Activated T-helper 17 cell treated with anti-CD3 and anti-CD28 coated beads, Interleukin-2, amount 50 U/mL, for 72 hours (primary cell): ENCODE measurements at places on chromosomes 2 and 18.

DNA sequence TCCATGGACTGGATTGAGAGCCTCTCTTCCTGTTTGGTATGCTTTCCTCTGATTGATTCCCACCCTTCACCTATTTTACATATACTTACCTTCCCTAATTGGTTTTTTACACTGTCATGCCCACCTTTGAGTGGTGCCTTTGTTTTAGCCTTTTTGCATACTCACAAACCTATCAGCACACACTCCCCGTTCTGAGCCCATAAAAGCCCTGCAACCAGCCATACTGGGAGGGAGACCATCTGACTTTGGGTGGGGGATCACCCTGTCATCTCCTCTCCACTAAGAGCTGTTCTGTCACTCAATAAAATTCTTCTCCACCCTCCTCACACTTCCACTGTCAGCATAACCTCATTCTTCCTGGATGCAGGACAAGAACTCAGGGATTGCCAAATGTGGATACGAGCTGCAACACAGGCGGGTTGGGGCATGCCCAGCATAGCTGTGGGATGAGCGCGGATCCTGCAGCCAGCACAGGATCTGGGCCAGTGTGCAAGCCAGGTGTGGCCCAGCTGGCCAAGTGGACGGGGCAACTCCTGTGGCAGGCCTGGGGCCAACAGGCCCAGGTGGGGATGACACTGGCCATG, 9.4 kb upstream of the MOB1A start:
- ATAC-seq: no peak

DNA sequence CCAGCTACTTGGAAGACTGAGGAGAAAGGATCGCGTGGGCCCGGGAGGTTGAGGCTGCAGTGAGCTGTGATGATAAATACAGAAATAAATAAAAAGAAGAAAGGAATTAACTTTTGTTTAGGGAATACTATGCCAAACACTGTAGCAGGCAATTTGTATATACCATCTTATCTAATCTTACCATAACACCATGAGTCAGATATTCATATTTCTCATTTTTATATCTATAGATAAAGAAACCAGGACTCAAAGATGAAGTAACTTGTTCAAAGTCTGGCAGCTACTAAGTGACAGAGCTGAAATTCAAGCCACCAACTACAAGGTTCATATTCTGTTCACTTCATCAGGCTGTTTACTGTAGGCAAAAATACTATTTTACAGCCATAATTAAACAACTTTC, 119.2 kb upstream of the SLC39A10 start:
- ATAC-seq: no peak

DNA sequence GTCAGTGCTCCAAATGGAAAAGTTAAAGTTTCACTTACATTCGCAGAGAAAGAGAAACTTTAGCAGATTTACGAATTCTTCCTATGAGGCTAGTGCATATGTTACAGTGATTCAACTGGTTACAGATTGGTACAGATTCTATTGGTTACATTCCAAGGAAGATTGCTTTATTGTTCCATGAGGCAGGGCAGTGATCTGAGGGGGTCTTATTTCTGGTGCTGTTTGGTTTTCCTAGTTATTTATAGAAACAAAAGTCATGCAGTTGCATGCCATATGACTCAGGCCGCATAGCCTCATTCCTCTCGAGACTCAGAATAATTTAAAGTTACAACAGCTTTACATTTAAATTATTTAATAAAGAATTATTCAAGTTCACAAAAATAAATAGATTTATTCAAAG, 385.4 kb upstream of the SYT4 start:
- no peak for ATAC-seq

- ATAC-seq: no peak
Observed at GRCh38 chr2:218569661-218570500, 1.2 kb downstream of the CNOT9 start.

GRCh38 chr18:55997151-55997561, 409.2 kb upstream of the TCF4 start:
- no peak for ATAC-seq

GRCh38 chr18:78543201-78543725, 436.4 kb upstream of the SALL3 start:
- ATAC-seq: no peak
